ENCODE measurements at places on chromosomes 3 and 15.

DNA sequence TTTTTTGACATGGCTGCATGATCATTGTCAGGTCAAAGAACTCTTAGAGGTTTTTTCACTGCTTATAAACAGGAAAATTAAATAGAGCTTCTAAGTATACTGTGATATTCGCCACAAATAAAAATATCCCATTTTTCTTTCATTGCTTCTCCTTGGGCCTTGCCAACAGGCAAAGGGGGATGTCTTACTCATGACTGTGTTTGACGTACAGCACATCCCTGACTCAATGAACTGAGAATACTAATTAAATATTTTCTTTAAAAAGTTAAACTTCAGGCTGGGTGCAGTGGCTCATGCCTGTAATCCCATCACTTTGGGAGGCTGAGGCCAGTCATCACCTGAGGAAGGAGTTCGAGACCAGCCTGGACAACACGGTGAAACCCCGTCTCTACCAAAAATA lies 41.4 kb upstream of the CCDC80 start:
- no peak for DNase-seq

GRCh38 chr3:171317171-171317570 lies 143.0 kb downstream of the TNIK start:
- DNase-seq = no peak

DNA sequence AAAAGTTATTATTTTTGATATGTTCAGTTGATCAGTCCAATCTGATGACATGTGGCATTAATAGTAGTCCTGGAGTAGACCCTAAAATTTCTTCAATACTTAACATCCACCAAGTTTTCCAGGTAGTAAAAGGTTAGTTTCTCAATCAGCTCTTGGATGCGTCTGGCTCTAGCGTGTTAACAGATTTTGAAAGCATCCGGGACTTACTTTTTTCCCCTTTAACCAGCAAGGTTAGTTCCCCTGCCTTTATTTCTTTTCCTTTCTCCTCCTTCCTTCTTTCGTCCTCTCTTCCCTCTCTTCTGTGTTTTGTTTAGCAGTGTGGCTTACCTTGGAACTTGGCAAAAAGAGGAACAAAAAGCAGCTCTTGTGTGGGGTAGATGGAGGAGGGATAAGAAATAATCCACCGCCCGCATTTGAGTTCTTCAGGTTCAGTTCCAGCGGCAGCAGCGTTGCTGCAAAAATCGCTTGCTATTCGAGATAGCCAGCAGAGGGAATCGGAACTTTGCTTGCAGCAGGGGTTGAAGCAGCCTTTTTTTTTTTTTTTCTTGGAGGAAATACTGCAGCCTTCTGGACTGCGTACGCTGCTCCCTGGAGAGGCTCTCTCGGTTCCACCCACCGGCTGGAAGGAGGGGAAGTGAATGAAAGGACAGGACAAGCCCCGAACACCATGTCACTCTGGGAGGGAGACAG lies at the start of gene RBMS3:
Gene RBMS3 (plus strand): TSS at position 668 of the 690 bp plus-strand sequence.
- DNase-seq = no peak

GRCh38 chr3:27677565-27677964 lies 44.6 kb downstream of the EOMES start:
- DNase-seq = no peak

DNA sequence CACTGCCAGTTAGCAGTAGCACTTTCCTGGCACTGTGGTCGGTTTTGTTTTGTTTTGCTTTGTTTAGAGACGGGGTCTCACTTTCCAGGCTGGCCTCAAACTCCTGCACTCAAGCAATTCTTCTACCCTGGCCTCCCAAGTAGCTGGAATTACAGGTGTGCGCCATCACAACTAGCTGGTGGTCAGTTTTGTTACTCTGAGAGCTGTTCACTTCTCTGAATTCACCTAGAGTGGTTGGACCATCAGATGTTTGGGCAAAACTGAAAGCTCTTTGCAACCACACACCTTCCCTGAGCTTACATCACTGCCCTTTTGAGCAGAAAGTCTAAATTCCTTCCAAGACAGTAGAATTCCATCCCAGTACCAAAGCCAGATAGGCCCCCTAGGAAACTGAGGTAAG lies 22.6 kb downstream of the CLDN18 start:
- DNase-seq = no peak

DNA sequence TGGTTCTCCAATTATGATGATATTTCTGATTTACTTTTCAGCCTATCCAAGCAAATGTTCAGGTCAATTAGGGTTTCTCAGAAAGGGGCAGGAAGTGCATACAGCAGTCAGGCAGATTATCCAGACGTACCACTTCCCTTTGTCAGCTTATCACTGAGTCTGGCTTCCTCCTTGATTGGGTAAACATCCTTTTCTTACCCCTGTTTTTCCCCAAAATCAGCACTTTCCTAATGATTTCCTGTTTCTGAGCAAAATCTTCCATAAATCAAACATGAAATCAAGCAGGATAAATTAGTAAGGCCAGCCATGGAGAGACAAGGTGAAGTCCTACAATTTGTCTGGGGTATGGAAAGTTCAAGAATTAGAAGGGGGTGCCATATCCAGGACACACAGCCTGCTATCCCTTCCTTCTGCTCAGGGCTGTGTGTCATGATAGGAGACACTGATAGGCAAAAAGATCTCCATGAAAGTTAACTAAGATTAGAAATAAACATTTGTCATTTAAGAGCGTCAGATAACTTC lies 29.0 kb downstream of the ADIPOQ start:
- DNase-seq = no peak

DNA sequence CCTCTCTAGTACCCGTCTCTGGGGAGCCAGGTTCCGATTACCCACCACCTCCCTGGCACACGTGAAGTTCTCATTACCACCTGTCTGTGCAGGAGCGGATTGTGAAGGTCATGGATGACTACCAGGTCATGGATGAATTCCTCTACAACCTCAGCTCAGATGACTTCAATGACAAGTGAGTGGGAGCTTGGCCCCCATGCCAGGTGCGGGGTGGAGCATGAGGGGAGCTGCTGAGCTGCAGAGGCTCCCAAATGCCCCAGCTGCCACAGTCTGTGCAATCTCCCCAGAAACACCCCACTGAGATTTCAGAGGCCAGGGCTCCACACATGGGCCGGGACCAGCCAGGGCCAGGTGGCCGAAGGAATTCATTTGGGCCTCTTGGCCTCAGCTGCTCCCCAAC lies 34.3 kb downstream of the DNAH1 start:
- DNase-seq = no peak

DNA sequence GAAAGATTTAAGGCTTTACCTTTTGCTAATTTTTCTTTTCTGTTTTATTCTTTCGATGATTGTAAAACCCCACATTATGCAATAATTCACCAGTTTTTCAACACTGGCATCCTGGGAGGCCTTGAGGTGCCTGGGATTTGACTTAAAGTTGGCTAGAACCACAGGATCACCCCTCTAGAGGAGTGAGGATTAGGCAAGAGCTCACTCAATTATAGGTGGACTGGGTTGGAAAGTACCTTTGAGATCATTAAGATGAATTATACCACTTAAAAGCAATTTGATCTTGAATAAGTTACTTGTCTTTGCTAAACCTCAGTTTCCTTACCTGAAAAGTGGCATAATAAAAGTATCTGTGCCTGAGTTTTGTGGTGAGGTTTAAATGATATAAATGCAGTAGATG lies 212.8 kb upstream of the TPRG1 start:
- DNase-seq = no peak

DNA sequence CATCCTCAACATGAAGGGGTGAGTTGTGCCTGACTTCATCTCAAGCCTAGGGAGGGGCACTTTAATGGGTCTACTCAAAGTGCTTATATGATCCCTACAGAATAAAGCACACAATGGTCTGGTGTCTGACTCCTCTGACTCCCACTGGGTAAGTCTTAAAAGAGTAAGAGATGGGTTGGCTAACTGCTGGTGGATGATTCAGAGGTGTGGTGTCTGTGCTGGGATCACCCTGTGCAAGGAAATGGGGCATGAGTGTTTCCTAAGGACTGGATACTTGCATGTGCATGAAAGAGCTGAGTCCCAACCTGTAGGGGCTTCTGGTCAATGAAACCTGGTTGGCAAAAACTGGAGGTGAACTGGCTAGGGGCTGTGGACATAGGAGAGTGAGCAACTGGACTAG lies 158.8 kb downstream of the IL20RB start:
- DNase-seq = no peak

Measured in CD4-positive, alpha-beta T cell (primary cell).